ENCODE measurements at places on chromosomes 3 and 15.

DNA sequence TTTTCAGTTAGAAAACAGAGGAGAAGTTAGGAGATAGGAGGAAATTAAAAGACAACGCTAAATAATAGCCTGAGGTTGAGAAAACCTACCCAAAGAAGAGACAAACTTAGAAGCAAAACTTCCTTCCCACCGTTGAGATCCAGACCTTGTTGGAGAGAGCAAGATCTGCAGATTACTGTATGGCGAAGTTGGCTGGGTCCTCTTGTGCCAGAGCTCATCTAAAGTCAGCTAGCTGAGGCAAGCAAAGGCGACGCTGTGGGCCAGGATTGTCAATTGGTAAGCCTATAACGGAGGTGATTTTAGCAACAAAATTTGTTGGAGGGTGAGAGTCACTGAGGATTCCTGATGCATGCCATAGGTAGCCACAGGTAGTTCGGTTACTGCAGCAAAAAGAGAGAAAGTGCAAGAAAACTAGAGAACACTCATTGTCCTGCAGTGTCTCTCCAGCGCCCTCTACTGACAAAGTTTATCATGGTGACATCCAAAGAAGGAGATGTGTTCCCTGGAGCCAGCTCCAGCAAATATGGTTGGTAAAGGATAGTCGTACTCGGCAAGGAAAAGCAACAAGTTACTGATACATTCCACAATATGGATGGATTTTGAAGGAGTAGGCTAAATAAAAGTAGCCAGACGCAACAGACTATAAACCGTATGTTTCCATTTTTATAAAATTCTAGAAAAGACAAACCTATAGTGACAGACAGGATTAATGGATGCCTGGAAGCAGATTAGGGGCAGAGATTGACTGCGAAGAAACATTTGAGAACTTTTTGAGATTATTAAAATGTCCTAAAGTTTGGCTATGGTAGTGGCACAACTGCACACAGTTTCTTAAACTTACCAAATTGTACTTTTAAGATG, 9.8 kb upstream of the OR5K4 start:
- no peak for DNase-seq

GRCh38 chr3:141103067-141103466, 51.9 kb downstream of the SPSB4 start:
- no peak for DNase-seq

DNA sequence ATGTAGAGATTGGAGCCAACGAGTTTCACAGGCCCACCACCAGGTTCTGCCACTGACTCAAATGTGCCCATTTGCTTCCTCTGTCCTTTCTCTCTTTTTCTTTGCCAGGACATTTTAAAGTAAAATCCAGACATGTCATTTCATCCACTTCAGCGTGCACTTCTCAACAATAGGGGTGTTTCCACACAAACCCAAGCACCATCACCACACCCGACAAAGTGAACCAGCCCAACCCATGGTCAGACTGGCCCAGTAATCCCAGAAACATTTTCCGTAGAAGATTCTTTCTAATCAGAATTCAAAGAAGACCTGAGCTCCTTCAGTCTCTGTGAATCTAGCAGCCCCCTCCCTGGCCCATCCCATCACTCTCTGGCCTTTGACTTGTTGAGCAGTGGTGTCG, 13.4 kb downstream of the CFAP100 start:
- no peak for DNase-seq

- DNase-seq, result no peak
Observed at GRCh38 chr15:31563001-31563400, 236.4 kb downstream of the KLF13 start.

- DNase-seq, result no peak
Observed at GRCh38 chr3:69276884-69277283, 109.0 kb downstream of the FRMD4B start.

- no peak for DNase-seq
Observed at GRCh38 chr3:89851974-89852621, 744.7 kb downstream of the EPHA3 start.

DNA sequence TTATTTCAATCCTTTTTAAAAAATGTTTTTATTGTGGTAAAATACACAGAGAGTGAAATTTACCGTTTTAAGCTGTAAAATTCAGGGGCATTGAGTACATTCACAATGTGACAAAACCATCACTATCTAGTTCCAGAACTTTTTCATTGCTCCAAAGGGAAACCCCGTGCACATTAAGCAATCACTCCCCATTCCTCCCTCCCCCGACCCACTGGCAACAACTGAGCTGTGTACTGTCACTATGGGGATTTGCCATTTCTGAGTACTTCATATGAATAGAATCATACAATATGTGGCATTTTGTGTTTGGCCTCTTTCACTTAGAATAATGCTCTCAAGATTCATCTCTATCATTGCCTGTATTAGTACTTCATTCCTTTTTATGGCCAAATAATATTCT, 45.5 kb upstream of the BOC start:
- no peak for DNase-seq

GRCh38 chr15:66592505-66593218, 26.9 kb upstream of the LCTL start:
- DNase-seq, result no peak

DNA sequence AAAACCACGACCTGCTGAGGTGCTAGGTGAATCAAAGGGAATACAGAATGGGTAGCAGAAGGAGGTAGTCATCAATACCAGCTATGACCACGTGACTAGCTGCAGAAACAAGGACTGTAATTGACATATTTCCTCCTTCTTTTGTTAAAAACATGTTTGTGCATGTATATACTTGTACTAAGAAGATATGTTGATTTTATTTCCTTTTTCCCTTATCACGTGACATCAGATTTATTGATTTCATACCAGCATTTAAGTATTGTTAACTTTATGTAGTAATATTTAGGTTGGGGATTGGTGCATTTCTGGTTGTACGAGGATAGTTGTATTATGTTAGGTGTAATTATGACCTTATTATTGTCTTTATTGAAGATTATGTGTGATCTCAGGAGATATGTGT, 36.2 kb downstream of the PEX5L start:
- DNase-seq, result no peak

DNA sequence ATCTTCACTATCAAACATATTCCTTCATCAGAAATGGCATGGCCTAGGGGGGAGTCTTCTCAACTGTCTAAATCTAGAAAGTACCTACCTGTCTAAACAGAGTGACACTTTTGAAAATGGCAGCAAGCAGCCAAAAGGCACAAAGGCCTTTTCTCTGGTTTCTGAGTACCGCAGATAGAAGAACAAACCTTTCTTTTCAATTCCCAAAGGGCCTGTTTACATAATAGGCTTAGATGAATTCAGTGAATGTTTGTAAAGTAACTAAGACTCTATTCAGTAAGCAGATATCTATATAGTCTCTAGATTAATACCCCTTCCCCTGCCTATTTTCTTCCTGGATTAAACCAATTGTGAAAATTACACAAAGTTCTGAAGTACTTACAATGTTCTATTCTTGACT, 7.1 kb downstream of the MYEF2 start:
- no peak for DNase-seq

DNA sequence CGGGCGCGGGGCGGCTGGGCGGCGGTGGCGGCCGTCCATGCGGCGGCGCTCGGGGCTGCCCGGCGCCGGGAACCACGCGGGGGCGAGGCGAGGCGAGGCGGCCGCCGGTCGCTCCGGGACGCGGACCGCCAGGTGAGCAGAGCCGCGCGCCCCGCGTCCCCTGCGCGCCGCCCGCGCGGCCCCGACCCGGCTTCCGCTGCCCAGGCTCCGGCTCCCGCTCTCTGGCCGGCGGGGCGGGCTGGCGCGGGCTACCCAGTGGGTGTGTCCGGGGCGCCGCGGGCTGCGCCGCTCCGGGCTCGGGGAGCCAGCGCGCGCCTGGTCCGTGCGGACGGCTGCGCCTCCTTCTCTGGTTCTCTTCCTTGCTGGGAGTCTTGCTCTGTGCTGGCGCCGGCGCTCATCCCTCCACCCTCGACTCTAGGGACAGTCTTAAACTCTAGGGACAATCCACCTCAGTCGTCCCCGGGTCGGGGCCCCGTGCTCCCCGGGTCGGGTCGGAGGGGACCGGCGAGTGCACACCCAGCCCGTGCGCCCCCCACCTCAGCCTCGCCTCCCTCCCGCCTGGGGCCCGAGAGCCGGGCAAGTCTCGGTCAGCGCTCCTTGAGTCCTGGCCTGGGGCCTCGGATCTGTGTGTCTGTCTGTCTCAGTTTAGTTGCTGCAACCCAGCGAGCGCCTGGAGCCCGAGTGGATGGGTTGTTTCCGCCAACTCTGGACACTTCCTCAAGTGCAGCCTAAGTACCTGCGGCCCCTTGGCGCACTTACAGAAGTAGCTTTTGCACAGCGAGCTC, 488 bp downstream of the THSD4 start:
- no peak for DNase-seq

GRCh38 chr3:128182656-128183055, 29.4 kb downstream of the EEFSEC start:
- no peak for DNase-seq

- DNase-seq, result no peak
Observed at GRCh38 chr15:39685999-39686613, 96.5 kb downstream of the FSIP1 start.

DNA sequence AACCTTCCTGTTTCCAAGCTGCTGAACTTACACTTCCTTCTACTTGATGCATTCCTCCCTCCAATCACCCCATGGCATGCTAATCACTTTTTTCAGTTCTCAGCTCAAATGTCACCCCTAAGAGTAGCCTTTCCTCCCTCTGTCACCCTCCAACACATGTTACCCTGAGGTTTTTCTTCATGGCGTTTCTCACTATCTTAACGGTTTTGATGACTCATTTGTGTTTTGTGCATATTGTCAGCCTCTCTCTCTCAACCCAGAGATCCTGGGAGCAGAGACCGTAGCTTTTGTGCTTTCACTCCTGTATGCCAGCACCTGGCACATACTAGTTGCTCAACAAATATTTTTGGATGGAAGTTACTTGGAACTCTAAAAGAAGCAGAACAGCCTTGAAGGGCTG, 24.5 kb downstream of the LRRC3B start:
- DNase-seq, result no peak

- DNase-seq, result no peak
Observed at GRCh38 chr3:127097072-127097405, 95.9 kb upstream of the PRR23E start.

DNA sequence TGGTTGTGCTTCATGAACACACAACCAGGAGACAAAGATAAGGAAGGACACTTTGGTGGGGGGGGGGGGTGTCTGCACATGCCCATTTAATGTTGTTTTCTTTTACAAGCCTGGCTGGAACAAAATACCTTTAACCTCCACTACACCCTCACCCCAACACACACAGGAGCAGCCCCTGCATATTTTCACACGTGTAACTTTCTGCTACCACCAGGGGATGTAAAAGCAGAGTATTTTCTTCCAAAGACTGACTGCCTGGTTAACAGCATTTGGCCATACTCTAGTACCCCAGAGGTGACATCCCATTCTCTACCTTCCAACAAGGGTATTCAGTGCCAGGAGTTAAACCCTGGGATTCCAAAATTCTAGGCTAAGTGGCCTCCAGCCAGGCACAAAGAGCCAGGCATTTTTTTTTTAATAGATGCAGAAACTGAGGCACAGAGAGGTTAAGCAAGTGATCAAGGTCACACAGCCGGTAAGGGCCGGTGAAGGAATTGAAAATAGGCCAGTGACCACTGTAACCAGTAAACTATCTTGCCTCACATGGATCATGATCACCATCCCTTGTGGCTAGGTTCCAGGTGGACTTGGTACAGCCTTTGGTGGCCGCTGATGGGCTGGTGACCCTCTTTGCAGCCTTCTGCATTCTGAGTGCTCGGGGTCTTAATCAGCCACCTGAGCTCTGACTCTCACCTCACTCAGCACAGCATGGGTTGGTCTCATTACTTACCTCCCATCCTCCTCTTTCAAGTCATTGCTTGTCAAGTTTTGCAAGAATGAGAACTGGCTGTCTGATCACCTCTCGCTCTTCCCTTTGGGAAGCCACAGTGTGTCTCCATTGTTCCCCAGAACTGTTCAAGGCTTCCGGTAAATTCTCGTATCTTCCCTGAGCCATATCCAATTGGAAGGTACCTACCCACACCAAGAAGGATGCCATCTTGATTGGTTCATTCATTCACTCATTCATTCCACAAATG, 20.4 kb downstream of the MAGI1 start:
- DNase-seq, result no peak

DNA sequence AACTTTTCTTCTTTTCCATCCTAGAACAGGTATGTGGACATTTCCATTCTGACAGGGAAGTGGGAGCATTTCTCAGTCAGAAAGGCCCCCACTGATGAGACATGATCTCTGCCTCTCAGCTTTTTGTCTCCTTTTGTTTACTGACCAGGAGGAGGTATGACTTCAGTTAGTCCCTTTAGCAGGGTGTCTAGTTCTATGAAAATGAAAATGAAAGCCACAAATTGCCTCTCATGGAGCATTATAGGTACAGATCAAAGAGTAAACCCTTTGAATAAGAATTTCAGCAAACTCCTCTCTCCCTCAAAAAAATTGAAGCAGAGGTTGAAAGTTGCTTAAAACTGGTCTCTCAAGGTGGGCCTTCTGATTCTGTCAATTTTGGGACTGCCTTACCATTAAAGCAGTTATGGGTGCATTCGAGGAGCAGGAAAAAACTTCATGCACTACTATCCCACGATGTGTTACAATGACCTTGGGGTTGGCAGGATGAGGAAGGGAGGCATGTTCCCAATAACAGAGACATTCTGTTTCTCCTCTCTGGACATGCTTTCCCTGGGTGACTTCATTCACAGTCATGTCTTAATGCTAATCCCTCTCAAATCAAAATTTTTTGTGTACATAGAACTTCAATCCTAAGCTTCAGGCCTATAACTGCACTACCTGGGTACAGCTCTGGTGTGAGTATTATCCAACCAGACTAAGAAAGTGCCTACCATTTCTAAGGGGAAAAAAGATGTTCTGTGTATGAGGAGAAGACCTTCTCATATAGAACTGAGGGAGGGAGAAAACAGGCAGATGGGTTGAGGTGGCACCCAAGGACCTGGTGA, 50.6 kb upstream of the TBC1D23 start:
- DNase-seq, result no peak

- no peak for DNase-seq
Observed at GRCh38 chr3:6524479-6524878, 336.4 kb upstream of the GRM7 start.

- no peak for DNase-seq
Observed at GRCh38 chr15:41927536-41927935, 33.7 kb upstream of the SPTBN5 start.

- no peak for DNase-seq
Observed at GRCh38 chr3:37279236-37279635, 104.9 kb upstream of the LRRFIP2 start.

DNA sequence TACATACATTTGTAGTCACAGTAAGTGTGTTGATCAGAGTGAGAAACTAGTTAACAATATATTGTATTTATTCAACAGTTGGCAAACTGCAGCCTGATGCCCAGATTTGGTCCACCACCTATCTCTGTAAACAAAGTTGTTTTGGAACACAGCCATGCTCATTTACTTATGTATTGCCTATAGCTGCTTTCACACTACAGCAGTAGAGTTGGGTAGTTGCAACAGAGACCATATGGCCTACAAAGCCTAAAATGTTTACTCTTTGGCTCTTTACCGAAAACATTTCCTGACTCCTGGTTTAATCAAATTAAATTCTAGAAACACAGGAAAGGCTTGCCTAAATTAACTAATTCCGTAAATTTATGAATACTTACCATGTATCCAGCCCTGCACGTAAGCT, 39.4 kb downstream of the CMC1 start:
- DNase-seq, result no peak

GRCh38 chr3:105473521-105474223, 107.0 kb downstream of the ALCAM start:
- no peak for DNase-seq

- no peak for DNase-seq
Observed at GRCh38 chr15:100949691-100950090, 30.5 kb downstream of the LRRK1 start.

GRCh38 chr15:72760590-72761260, 22.8 kb downstream of the ADPGK start:
- no peak for DNase-seq

All from esophagus squamous epithelium (tissue), 5 donors.